Mesothelial cell of epicardium (in vitro differentiated cells): ENCODE measurements at places on chromosomes 13 and 19. TPM values are rescaled to one million over a fixed set of nuclear protein-coding genes. Genes with fewer than 3 reads are reported as not detected.

The CILP2 gene
- total RNA-seq: 22.7 to 23.2 TPM (median 23.2 TPM) in 3 replicates

DNA sequence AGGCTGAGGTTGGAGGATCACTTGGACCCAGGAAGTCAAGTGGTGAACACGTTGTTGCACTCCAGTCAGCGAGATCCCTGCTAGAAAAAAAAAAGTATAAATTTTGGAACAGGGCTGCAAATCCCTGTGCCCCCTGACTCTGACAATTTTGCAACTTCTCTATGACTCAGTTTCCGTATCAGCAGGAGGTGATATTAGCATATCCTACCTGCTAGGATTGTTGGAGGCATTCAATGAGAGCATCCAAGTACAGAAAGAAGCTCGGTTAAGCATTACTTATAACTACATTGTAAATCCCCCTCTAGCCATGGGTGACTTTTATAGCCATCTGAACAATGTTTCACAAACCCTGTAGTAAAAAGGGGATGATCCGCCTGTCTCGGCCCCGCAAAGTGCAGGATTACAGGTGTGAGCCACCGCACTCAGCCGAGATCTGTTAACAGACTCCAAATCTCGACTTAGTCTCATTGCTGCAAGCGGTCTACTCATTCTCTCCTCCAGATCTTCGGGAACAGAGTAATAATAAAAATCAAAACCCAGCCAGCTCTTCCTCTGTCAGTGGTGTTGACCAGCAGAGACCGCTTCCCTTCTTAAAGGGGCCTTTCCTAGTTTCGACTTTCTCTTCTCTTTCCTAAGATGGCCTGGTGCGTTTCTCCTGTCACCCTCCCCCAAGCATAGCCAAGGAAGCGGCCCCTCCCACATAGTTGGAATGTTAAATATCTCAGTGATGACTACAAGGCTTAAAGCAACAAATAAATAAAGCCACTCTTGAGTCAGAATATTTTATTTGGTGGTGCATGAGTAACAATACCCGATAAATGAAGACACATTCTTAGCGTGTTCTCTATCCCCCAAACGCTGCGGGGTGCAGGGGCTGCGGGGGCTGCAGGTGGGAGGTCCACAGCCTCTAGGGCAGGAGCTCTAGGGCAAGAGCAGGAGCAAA lies 10.3 kb upstream of the BICRA start:
- DNase-seq: no peak

GRCh38 chr19:33408116-33408515 lies 34.6 kb downstream of the CEBPG start:
- no peak for DNase-seq

The CLASRP gene
- total RNA-seq: 132 to 133 TPM (median 133 TPM) in 3 replicates

DNA sequence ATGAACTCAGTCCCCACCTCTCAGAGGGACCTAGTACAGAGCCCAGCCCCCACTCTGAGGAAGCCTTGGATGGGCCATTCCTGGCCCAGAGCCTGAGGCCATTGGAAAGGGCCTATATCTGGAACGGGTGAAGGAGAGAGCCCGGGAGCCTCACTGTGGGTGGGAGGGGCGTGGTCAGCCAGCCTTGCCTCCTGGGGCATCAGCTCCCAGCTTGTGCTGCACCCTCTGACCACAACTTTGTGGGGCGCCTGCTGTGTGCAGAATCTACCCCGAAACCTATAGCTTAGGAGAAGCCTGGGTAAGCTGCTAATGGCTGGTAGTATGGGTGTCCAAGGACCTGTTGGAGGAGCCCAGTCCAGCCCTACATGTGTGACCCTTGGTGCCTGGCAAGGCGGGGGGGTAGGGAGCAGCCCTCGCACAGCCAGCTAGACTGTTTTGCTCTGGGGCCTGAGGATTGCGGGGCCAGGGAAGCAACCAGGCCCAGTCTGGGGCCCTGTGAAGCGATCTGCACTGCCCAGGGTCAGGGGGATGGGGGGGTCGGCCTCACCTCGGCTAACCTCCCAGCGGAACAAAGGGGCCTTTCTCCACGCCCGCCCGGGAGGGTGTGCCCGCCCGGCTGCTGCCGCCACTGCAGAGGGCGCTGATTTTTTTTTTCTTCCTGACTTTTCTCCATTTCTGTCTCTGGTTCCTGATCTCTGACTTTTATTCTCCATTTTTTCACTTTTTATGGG lies 42.3 kb downstream of the LYL1 start:
- no peak for DNase-seq

GRCh38 chr13:21289475-21289874 lies 113.0 kb downstream of the MRPL57 start:
- DNase-seq: no peak

The CRB3 gene
- 18.9 to 21.9 TPM (median 20.6 TPM) in 3 replicates for total RNA-seq
